ENCODE measurements at places on chromosomes 12 and 14.
A peak's percentile ranks its signal among the peaks of the same experiment; 100 is the strongest.

GRCh38 chr14:22656945-22657731 is 13.0 kb upstream of the OR6J1 start:
- H3K36me3 ChIP-seq = no peaks in the 10 kb centered on the region
- H3K4me3 ChIP-seq = no peak overlapping the region
- DNase-seq = no peak
- no peaks in the 10 kb centered on the region for H3K27me3 ChIP-seq
- no peak overlapping the region for H3K27ac ChIP-seq
- no peaks in the 10 kb centered on the region for H3K4me1 ChIP-seq

DNA sequence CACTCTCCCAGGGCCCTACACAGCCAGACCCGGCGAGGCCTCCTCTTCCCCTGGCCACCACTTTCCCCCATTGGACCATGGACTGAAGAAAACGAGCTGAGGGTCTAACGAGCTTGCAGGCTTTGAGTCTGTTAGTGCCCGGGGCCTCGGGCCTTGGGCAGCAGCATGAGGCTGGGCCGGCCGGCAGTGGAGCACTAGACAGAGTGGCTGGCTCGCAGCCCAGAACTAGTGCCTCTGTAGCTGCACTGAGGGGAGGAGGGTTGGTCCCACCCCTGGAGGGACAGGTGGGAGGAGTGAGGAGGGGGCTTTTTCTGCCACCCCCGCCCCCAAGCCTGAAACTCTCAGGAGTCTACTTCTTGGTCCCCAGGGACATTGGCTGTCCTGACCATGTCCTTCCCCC is 38.7 kb downstream of the SLC6A12 start:
- peaks cover 2% of the 10 kb centered on the region for H3K36me3 ChIP-seq
- peaks cover 79% of the 10 kb centered on the region for H3K27me3 ChIP-seq
- no peak overlapping the region for H3K27ac ChIP-seq
- peaks cover 5% of the 10 kb centered on the region for H3K4me1 ChIP-seq
- no peak for DNase-seq

GRCh38 chr12:101038289-101038871 is 171.7 kb downstream of the SLC5A8 start:
- H3K27ac ChIP-seq = no peak overlapping the region
- DNase-seq = no peak
- H3K4me3 ChIP-seq = no peak overlapping the region
- H3K36me3 ChIP-seq = no peaks in the 10 kb centered on the region
- no peaks in the 10 kb centered on the region for H3K27me3 ChIP-seq
- H3K4me1 ChIP-seq = no peaks in the 10 kb centered on the region

DNA sequence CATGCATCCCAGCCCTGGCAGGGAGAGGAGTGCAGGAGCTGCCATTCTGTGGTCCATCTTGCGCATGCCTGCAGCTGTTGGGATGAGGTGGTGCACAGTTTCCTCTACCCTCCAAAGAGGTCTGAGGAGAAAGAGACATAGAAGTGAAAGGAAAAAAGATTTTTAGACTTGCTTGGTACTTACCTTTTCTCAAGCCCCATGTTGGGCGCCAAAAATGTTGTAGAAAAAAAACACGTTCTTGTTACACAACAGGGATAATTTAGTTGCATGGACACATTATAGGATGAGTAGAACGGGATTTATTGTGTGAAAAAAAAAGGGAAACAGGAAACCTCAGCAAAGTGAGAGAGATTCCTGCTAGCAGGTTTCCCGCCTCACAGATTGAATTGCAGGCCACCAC is 244.4 kb upstream of the GARIN2 start:
- H3K4me3 ChIP-seq = no peak overlapping the region
- H3K27me3 ChIP-seq = no peaks in the 10 kb centered on the region
- no peaks in the 10 kb centered on the region for H3K4me1 ChIP-seq

- peaks cover 64% of the 10 kb centered on the region for H3K4me1 ChIP-seq
- peak overlapping the region; percentile 96 for H3K27ac ChIP-seq
- peak; percentile 64 for DNase-seq
- H3K36me3 ChIP-seq = peaks cover 6% of the 10 kb centered on the region
- H3K27me3 ChIP-seq = no peaks in the 10 kb centered on the region
- peak overlapping the region; percentile 71 for H3K4me3 ChIP-seq
These were observed 434.7 kb downstream of the FUT8 start for GRCh38 chr14:65847075-65847847.

GRCh38 chr12:19778172-19778571 is 338.9 kb downstream of the AEBP2 start:
- peaks cover 38% of the 10 kb centered on the region for H3K27me3 ChIP-seq
- H3K4me3 ChIP-seq = no peak overlapping the region
- no peaks in the 10 kb centered on the region for H3K36me3 ChIP-seq

DNA sequence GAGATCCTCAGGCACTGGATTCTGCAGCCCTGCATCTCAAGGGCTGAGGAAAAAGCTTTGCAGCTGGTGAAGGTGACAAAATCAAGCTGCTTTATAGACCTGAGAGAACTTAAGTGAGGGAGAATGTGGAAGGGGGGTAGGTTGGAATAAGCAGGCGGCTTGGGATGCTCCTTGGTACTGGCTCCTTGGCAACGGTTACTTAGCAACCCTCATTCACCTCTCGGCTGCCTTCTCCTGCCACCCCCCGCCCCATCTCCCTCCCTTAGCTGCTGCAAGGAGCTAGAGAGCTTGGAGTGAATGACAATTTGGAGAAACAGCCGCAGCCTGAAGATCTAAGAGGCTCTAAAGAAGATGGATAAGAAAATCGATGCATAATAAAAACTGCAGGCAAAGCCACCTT is 44.1 kb upstream of the CISTR start:
- no peak for DNase-seq
- no peak overlapping the region for H3K4me3 ChIP-seq
- no peaks in the 10 kb centered on the region for H3K4me1 ChIP-seq
- H3K27me3 ChIP-seq = peaks cover 49% of the 10 kb centered on the region
- no peaks in the 10 kb centered on the region for H3K36me3 ChIP-seq
- no peak overlapping the region for H3K27ac ChIP-seq

- no peaks in the 10 kb centered on the region for H3K36me3 ChIP-seq
- H3K27me3 ChIP-seq = peaks cover 62% of the 10 kb centered on the region
- H3K4me3 ChIP-seq = no peak overlapping the region
- DNase-seq = no peak
These were observed 73.7 kb upstream of the CISTR start for GRCh38 chr12:53825246-53826081.

GRCh38 chr12:49865109-49865781 is 22.3 kb upstream of the BCDIN3D start:
- no peaks in the 10 kb centered on the region for H3K36me3 ChIP-seq
- no peak for DNase-seq
- no peak overlapping the region for H3K27ac ChIP-seq

DNA sequence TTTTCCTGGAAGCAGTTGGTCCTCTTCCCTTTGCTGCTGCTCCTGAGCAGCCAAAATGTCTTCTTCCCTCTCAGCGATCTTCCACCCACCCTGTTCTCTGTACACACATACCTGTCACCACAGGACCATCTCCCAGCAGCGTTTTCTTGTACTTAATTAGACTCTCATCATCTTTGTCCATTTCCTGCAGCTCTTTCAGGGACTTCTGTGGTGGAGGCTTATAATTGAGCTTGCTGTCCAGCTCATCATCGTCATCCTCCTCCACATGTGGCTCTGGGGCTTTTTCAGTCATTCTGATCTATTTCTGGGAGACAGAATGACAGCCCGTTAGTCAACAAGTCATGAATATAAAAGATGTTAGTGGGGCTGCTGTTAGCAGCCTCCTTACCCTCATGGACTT is 11.0 kb downstream of the ARHGDIB start:
- peaks cover 86% of the 10 kb centered on the region for H3K36me3 ChIP-seq
- H3K27me3 ChIP-seq = no peaks in the 10 kb centered on the region
- H3K27ac ChIP-seq = peak overlapping the region; percentile 92
- peaks cover 80% of the 10 kb centered on the region for H3K4me1 ChIP-seq

- peaks cover 22% of the 10 kb centered on the region for H3K27me3 ChIP-seq
- no peaks in the 10 kb centered on the region for H3K4me1 ChIP-seq
- no peak overlapping the region for H3K27ac ChIP-seq
- no peaks in the 10 kb centered on the region for H3K36me3 ChIP-seq
- no peak for DNase-seq
These were observed 119.3 kb downstream of the HMGA2 start for GRCh38 chr12:65943388-65944137.

- H3K36me3 ChIP-seq = no peaks in the 10 kb centered on the region
- H3K4me3 ChIP-seq = no peak overlapping the region
- no peaks in the 10 kb centered on the region for H3K4me1 ChIP-seq
- no peak overlapping the region for H3K27ac ChIP-seq
- no peak for DNase-seq
- peaks cover 38% of the 10 kb centered on the region for H3K27me3 ChIP-seq
These were observed 173.2 kb upstream of the MYL2 start for GRCh38 chr12:111093428-111094142.

DNA sequence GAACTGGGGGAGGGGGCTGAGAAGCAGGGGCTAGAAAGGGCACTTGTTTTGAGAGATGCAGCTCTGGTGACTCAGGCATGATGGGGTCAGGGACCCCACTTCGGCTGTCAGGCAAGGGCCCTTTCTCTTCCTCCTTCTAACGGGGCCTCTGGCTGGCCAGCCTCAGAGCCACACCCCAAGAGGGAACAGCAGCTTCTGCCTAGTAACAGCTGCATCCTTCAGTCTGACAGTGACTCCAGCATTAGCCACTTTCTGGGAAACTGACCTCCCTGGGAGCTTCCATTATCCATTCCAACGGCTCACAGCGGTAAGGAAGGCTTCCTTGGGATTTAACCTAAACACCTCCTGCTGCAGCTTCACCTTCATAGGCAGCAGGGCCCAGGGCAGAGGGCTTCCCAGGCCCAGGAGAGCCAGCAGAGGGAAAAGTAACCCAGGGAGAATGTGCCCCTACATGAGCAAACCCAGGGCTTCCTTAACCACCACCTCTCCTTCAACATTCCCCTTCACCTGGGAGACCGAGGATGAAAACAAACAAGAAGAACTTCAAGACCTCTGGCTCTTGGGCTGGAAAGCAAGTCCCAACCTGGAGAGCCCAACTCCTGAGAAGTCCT is 2.7 kb downstream of the NCKAP5L start:
- peaks cover 10% of the 10 kb centered on the region for H3K36me3 ChIP-seq
- no peak for DNase-seq
- no peaks in the 10 kb centered on the region for H3K27me3 ChIP-seq
- H3K4me3 ChIP-seq = no peak overlapping the region
- H3K27ac ChIP-seq = no peak overlapping the region
- H3K4me1 ChIP-seq = peaks cover 36% of the 10 kb centered on the region

- no peak for DNase-seq
- no peaks in the 10 kb centered on the region for H3K36me3 ChIP-seq
- peaks cover 61% of the 10 kb centered on the region for H3K27me3 ChIP-seq
- no peak overlapping the region for H3K27ac ChIP-seq
- H3K4me1 ChIP-seq = peaks cover 7% of the 10 kb centered on the region
These were observed 664 bp downstream of the LRFN5 start for GRCh38 chr14:41607304-41607775.

GRCh38 chr14:105491366-105491973 is 424 bp downstream of the TEDC1 start:
- H3K4me1 ChIP-seq = peaks cover 21% of the 10 kb centered on the region
- DNase-seq = peak; percentile 86
- H3K36me3 ChIP-seq = peaks cover 96% of the 10 kb centered on the region

- no peak overlapping the region for H3K27ac ChIP-seq
- no peak overlapping the region for H3K4me3 ChIP-seq
- no peak for DNase-seq
- H3K36me3 ChIP-seq = no peaks in the 10 kb centered on the region
- no peaks in the 10 kb centered on the region for H3K4me1 ChIP-seq
These were observed 409.8 kb downstream of the NPAS3 start for GRCh38 chr14:33348510-33348909.

DNA sequence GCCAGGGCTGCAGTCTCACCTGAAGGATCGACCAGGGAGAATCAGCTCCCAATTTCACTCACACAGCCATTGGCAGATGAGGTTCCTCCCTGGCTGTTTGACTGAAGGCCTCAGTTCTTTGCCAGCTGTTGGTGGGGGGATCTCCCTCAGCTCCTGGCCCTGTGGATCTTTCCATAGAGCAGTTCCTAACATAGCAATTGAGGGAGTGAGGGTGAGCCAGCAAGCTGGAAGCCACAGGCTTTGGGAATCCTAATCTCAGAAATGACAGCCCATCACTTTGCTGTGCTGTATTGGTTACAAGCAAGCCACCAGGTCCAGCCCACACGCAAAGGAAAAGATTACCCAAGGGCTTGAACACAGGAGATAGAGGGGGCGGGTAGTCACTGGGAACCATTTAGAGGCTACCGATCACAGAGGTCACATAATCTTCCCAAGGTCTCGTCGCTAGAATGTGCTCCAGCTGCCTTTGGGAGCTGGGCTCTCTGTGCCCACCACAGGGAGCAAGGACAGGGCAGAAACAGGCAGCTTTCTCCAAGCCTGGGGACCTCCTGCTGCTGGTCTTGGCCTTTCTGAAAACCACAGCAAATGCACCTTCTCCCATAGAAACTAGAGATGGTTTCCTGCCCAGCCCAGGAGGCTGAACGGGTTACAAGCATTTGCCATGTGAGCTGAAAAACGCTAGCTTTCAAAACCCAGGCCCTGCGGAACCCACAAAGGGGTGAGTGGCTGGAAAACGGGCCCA is 4.6 kb upstream of the OTUB2 start:
- peaks cover 28% of the 10 kb centered on the region for H3K27me3 ChIP-seq
- H3K27ac ChIP-seq = no peak overlapping the region
- H3K36me3 ChIP-seq = peaks cover 4% of the 10 kb centered on the region
- H3K4me3 ChIP-seq = no peak overlapping the region
- no peak for DNase-seq

GRCh38 chr14:89652352-89652751 is 235.3 kb upstream of the FOXN3 start:
- no peaks in the 10 kb centered on the region for H3K36me3 ChIP-seq
- no peaks in the 10 kb centered on the region for H3K27me3 ChIP-seq
- peaks cover 7% of the 10 kb centered on the region for H3K4me1 ChIP-seq
- no peak overlapping the region for H3K27ac ChIP-seq
- DNase-seq = no peak
- no peak overlapping the region for H3K4me3 ChIP-seq

- H3K4me3 ChIP-seq = no peak overlapping the region
- no peak overlapping the region for H3K27ac ChIP-seq
- peaks cover 41% of the 10 kb centered on the region for H3K4me1 ChIP-seq
- H3K36me3 ChIP-seq = peaks cover 8% of the 10 kb centered on the region
These were observed 10.1 kb downstream of the NUDT4 start for GRCh38 chr12:93387780-93388179.

DNA sequence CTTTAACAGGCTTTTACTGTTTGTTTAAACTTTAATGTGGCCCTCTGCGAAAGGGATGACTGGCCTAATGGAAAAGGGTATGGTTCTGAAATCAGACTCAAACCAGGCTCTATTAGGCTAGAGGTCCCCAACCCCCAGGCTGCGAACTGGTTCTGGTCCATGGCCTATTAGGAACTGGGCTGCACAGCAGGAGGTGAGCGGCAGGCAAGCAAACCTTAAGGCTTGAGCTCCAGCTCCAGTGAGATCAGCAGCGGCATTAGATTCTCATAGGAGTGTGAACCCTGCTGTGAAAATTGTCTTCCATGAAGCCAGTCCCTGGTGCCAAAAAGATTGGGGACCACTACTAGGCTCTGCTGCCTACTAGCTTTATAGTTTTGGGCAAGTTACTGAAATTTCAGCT is 11.1 kb downstream of the GALNT4 start:
- no peak for DNase-seq
- no peaks in the 10 kb centered on the region for H3K27me3 ChIP-seq
- no peaks in the 10 kb centered on the region for H3K36me3 ChIP-seq
- H3K4me1 ChIP-seq = peaks cover 10% of the 10 kb centered on the region
- no peak overlapping the region for H3K27ac ChIP-seq

GRCh38 chr14:75723716-75724115 is 62.7 kb downstream of the TTLL5 start:
- H3K36me3 ChIP-seq = peaks cover under 1% of the 10 kb centered on the region
- no peak overlapping the region for H3K27ac ChIP-seq
- H3K4me3 ChIP-seq = no peak overlapping the region
- H3K4me1 ChIP-seq = peaks cover 4% of the 10 kb centered on the region
- DNase-seq = no peak
- H3K27me3 ChIP-seq = no peaks in the 10 kb centered on the region

GRCh38 chr14:58947814-58948445 is 240.5 kb upstream of the DAAM1 start:
- no peak for DNase-seq
- H3K27ac ChIP-seq = no peak overlapping the region
- H3K27me3 ChIP-seq = no peaks in the 10 kb centered on the region
- no peaks in the 10 kb centered on the region for H3K4me1 ChIP-seq
- H3K36me3 ChIP-seq = no peaks in the 10 kb centered on the region
